Nucleus accumbens (tissue), 56 donors: ENCODE measurements at places on chromosomes 1 and 21.
A peak's percentile ranks its signal among the peaks of the same experiment; 100 is the strongest.

DNA sequence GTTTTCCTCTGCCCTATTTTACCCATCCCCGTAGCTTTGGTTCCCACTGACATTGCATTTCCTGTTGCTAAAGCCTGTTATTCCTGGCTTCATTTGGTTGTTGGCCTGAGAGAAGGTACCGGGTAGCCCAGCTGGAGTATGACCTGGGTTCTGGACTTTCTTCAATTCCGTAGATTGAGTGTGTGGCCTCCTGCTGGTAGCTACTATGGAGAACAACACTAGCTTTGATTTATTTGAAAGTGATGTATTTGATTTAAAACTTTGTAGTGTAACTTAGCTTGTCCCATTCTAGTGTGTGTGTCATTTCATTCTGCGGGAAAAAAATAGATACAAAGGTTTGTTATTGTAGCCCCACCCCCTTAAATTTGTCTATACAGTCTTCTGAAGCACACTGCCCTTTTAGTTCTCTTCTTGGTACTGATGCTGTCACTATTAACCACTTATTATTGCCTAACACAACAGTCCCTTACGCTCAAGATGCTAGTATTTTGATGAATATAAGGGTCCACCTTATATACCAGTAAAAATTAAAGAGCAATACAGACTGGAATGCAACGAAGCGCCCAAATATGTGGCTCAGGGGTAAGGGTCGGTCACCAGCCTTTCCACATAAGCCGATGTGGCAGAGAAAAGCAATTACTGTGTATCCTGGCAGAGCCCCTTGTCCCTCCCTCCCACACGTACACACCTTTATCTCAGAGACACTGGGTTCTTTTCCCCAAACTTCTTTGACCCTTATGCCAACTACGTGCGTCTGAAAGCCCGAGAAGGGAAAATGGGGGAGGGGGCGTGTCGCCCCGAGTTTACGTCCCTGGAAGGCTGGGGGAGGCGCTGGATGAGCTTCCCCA is 643 bp upstream of the MOV10 start:
- no peak for DNase-seq

DNA sequence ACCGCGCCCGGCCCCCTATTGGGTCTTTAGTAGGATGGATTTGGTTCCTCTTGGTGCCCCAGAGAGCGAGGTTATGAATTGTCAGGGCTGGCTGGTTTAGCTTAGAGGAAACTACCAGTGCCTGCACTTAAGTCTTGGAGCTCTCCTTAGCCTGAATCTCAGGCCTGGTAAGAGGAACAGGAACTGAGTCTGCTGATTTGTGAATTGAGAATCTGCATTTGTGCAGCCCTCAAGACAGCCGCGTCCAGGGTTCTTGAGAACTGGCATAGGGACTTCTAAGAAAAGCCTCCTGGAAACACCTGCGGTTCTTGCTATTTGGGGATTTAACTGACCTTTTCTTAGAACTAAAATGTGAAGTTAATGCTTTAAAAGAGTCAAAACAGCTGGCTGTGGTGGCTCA is 1.7 kb downstream of the NECAP2 start:
- no peak for DNase-seq

DNA sequence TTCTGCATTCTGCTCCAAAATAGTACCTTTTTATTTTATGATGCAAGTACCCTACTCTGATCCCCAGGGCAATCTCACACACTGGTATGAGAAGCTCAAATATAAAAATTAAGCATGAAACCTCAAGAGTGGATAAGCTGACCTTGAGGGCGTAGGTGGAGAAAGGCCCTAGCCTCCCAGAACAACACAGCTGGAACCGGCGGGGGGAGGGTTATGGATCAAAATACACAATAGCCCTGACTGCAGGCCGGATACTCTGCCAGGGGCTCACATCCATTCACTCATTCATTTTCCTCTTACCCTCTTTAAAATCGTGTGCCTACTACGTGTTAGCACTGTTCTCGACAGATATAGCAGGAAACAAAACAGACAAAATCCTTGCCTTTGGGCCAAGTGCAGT is 32.8 kb upstream of the ECE1 start:
- DNase-seq, result no peak

- DNase-seq, result no peak
These were observed 223.8 kb downstream of the KCNH1 start for GRCh38 chr1:210910020-210910575.

DNA sequence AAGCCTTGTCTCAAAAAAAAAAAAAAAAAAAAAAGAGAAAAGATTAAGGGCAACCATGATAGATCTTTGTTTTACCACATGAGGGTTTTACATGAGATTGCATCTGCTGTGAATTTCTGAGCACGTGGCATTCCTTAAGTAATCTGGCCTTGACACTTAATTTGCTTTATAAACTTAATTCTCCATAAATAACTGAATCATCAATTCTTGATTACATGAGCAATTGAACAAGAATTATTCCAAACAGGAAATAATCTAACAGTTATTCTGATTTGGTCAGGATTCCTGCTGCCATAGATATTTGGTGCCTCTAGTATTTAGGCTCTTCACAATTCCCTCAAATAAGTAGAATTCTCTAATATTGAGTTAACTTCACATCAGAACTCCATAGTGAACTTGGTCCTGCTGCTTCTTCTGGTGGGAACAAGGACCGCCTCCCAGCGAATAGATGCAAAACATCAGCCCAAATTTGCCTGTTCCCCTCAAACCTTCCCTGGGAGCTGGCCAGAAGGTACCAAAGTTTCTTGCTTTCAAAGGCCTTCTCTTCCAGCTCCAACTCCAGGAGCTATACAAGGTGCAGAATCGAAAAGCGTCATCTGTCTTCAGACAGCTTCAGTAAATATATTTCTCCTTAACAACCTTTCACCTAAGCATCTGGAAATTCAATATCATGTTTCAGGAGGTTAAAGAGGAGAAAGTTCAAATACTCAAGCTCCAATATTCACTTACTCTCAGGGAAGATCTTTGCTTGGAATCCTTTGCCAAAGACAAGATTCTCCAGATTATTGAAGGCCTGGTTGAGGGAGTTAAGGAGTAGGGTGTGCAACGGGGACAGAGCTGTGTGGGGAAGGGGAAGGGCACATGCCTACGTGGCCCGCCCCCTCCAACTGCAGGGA is 1.0 kb downstream of the KRTCAP2 start:
- DNase-seq, result no peak

DNA sequence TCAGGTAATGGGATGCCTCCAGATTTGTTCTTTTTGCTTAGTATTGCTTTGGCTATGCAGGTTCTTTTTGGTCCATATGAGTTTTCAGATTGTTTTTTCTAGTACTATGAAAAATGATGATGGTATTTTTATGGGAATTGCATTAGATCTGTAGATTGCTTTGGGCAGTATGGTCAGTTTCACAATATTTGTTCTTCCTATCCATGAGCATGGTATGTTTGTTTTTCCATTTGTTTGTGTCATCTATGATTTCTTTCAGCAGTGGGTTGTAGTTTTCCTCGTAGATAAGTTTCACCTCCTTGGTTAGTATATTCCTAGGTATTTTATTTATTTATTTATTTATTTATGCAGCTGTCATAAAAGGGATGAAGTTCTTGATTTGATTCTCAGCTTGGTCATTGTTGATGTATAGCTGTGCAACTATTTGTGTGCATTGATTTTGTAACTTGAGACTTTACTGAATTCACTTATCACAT is 103.9 kb upstream of the DNAH14 start:
- no peak for DNase-seq

GRCh38 chr21:41441546-41441945 is 15.5 kb downstream of the MX1 start:
- DNase-seq, result no peak

DNA sequence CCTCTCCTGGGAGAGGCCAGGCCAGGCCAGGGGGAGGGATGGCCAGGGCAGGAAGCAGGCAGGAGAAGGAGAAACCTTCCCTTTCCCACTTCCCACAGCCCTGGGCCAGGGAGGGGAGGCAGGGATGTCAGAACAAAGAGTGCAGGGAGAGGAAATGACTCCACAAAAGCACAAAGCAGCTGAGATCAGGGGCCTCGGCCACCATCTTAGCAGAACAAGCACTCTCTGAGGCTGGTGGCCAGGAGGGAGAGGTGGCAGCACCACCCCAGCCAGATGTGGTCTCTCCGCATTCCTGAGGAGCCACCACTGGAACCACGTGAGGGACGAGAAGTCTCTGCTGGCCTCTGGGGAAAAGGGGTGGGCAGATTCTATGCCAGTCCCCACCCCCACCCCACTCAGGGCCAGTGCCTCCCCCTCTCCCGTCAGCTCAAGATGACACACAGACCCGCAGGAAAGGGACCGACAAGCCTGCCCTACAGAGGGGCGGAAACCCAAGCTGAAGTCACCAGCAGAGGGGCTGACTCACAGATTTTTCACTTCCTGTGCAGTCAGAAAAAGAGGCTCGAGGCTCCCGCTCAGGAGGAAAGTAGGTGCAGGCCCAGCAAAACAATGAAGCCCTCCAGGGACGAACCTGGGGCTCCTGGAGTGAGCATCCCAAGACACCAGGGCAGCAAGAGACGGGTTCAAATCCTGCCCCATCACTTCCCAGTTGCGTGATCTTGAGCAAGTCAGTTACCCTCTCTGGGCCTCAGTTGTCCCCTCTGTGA is 24.1 kb upstream of the ALDH4A1 start:
- DNase-seq, result no peak

DNA sequence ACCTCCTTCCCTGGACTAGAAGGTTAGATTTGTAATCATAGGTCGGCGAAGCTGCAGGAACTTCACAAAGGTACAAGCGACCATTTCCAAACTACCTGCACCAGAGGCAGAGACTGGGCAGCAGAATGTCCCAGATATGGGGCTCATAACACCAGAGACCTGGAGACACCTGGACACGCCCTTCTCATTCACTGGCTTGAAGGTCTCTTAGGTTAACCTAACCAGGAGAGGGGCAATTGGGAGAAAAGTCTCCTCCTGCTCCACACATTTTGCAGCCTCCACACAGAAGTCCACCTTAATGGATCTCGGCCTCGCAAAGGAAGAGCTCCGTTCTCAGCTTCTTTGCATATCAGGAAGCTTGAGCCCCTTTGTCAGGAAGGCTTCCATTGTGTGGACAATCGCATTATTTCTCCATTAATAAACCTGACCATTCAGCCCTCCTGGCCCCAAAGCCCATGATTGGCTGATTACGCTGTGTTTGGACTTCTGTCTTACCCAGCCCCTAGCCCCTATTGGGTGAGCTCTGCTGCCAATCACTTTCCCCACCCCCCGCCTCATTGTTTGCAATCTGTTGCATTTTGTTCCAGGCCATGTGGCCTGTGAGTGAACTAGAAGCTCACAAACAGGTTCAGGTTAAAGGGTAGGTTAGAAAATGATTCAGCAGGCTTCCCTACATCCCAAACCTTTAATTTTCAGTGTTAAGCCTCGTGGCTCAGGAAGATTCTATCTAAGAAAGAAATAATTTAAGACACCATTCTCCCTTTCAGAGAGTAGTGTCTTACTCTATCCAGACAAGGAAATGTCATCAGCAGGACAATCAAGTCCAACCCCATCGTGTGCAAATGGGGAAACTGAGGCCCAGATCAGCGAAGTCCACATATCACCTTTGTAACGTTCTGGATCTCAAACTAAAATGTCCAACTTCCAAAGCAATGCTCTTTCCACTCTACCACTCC is 2.8 kb downstream of the MYCL start:
- DNase-seq, result peak; percentile 16

DNA sequence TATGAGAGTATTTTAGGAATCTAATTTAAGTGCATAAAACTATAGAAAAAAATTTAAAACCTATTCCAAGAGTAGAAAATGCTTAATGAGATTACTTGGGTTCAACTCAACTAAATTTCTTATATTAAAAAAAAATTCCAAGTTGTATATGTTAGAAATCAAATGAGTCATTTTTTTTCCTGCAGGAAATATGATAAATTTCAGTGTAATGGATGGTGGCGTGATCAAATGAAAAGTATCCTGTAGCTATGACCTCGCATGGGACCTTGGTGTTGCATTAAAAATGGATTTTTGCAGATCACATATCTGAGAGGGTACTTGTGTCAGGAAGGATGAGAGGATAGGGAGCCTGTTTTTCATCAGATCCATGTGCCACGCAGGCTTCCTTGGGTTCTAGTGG is 17.9 kb downstream of the ATP5PO start:
- DNase-seq, result no peak
